ENCODE measurements at places on chromosomes 3 and 15. TPM values are rescaled to one million over a fixed set of nuclear protein-coding genes. Genes with fewer than 3 reads are reported as not detected.

HAPLN3 gene
- total RNA-seq: 5.9 TPM

CLDN18 gene
- not detected for total RNA-seq

SEC22A gene
- 38.6 TPM for total RNA-seq

THSD4 gene
- total RNA-seq: 31.1 TPM

SCAP gene
- 30.8 TPM for total RNA-seq

SLC22A14 gene
- total RNA-seq: not detected

GMPS gene
- total RNA-seq: 52.5 TPM

CDC25A gene
- 10.6 TPM for total RNA-seq

FBXW12 gene
- total RNA-seq: not detected

HIGD2B gene
- total RNA-seq: not detected

SLC2A2 gene
- total RNA-seq: not detected

XIRP1 gene
- under 0.01 TPM for total RNA-seq

STRC gene
- total RNA-seq: not detected

GORASP1 gene
- total RNA-seq: 25.8 TPM

PLA2G4D gene
- not detected for total RNA-seq
